Activated naive CD4-positive, alpha-beta T cell treated with anti-CD3 and anti-CD28 coated beads for 36 hours (primary cell): ENCODE measurements at places on chromosomes 13 and 19. TPM values are rescaled to one million over a fixed set of nuclear protein-coding genes. Genes with fewer than 3 reads are reported as not detected.

DNA sequence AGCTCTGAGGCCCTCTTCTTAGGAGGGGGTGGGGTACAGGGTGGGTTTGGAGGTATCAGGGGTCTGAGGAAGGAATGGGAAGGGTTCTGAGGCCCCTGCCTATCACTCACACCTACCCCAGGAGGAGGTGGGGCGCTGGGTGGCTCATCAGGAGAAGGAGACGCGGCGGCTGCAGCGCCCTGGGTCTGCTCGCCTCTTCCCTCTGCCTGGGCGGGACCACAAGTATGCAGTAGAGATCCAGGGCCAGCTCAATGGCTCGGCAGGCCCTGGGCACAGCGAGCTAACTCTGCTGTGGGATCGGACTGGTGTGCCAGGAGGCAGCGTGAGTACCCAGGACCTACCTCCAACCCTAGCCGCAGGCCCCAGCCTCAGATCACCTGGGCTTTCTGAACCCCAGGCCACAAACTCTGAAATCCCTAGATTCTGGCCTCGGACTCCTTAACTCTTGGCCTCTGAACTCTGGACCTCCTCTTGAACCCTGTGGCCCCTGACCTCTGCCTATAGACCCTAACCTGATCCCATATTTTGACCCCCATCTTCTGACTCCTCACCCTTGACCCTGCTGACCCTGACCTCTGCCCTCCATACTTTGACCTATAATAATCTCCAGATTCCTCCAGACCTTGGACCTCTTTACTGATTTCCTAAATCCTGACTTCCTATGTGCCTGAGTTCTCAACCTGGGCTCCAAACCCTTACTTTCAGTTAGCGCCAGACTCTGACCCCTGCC is 24.1 kb downstream of the MEGF8 start:
- no peak overlapping the region for H3K4me3 ChIP-seq
- H3K4me1 ChIP-seq: no peaks in the 10 kb centered on the region
- H3K36me3 ChIP-seq: peaks cover 3% of the 10 kb centered on the region
- no peak overlapping the region for H3K27ac ChIP-seq

Gene IGFL2
- not detected for total RNA-seq

- no peak for DNase-seq
- no peaks in the 10 kb centered on the region for H3K27me3 ChIP-seq
- H3K4me3 ChIP-seq: no peak overlapping the region
- H3K27ac ChIP-seq: no peak overlapping the region
- no peaks in the 10 kb centered on the region for H3K4me1 ChIP-seq
These were observed 30.1 kb downstream of the SCEL start for GRCh38 chr13:77565635-77566034.

Gene NOTCH3
- not detected for total RNA-seq

Gene TPP2
- total RNA-seq: 51.9 TPM

DNA sequence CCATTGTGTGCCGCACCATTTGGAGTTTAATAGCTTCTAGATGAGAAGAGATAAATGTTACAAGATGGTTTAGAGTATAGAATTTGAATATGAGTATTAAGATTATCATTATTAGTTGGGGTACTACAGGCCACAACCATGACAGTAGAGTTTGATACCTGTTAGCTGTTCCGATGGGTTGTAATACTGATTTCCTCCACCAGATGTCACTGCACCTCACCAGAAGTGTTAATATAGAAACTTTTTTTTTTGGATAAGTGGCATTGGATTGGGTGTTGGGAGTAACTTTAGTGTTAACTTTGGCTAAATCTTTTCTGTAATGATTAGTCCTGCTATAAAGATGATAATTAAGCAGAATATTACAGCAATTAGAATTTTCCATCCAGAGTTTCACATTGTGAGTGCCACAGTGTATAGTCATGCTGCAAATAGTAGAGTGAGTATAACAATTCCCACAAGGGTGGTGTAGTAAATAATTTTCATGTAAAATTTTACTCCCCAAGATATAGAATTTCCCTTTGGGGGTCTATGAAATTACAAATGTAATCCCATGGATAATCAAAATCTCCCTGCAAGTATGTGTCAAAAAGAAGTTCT is 56.3 kb downstream of the PSG3 start:
- H3K27ac ChIP-seq: no peak overlapping the region
- H3K4me3 ChIP-seq: no peak overlapping the region
- no peaks in the 10 kb centered on the region for H3K36me3 ChIP-seq
- peaks cover 5% of the 10 kb centered on the region for H3K27me3 ChIP-seq

Gene CERS1
- not detected for total RNA-seq

GRCh38 chr19:16385821-16386220 is 61.2 kb downstream of the KLF2 start:
- peaks cover 43% of the 10 kb centered on the region for H3K36me3 ChIP-seq
- H3K4me3 ChIP-seq: no peak overlapping the region
- H3K27me3 ChIP-seq: no peaks in the 10 kb centered on the region
- no peak overlapping the region for H3K27ac ChIP-seq
- H3K4me1 ChIP-seq: peaks cover 34% of the 10 kb centered on the region
- no peak for DNase-seq

DNA sequence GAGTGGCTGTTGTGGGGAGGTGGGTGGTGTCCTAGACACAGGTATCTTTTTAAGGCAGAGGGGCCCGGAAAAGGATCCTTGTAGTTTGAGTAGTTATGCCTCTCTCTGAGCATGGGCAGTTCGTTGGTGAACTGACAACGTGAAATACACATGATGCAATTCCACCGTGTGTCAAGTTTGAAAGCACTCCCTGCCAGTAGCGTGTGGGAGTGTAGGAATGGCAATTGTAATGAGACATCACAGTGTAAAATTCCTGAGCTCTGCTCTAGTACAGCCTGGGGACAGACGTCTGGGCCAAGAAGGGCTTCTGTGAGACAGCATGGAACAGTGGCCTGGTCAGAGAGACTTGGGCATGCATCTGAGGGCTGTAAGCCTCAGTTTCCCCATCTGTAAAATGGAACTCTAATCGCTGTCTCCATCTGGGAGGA is 10.4 kb upstream of the ASF1B start:
- H3K4me3 ChIP-seq: no peak overlapping the region
- no peak overlapping the region for H3K27ac ChIP-seq
- no peaks in the 10 kb centered on the region for H3K36me3 ChIP-seq
- DNase-seq: no peak

Gene CYP4F12
- total RNA-seq: not detected

Gene HSD17B14
- total RNA-seq: 0.50 TPM

Gene CAPN12
- total RNA-seq: 2.2 TPM

Gene HIF3A
- total RNA-seq: not detected

DNA sequence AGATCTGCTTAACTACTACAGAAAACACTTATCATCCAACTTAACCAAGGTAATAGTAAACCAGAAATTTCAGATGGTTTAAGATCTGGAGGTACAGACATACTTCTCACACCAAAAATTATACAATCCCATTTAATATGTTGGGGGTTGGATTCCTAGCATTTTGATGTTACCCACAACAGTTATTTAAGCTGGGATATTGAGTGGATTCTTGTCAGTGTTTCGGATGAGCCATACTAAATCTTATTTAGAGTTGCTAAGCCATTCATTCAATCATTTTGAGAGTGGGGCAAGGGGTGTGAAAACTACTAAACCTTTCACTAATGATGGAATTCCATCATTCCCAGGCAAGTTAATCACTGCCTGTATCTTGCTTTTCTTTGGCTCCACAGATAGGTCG is 40.6 kb downstream of the KATNAL1 start:
- no peaks in the 10 kb centered on the region for H3K4me1 ChIP-seq
- no peak overlapping the region for H3K4me3 ChIP-seq
- H3K27ac ChIP-seq: no peak overlapping the region

DNA sequence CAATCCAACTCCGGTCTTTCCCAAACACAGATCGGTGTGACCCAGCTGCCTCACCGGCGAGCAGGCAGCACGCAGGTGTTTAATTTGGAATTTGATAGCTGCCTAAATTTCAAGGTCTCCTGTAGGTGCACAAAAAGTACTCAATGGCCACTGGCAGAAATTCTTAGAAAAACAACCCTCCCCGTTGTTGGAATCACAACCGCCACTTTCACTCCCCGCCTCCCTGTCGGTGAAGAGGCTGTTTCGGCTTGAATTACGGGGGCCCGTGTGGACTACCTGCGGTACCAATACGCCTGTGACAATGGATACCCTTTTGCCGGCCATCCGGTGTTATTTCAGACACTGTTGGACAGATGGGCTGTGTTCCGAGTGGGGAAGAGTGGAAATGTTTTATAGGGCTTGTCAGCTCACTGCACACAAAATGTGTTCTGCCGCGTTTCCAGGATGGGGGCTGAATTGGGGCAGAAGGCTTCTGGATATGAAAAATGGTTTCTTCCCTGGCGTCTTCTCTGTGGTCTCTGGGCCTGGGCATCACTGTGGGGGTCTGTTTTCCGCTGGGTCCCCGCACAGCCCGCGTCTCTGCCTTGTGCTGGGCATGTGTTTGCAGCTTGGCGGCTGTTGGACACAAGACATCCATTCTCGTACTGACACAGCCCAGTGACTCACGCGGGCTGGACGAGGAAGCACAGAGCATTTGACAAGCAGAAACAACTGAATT is 45.4 kb downstream of the ZIC5 start:
- no peaks in the 10 kb centered on the region for H3K36me3 ChIP-seq
- no peak overlapping the region for H3K4me3 ChIP-seq
- no peak for DNase-seq
- H3K4me1 ChIP-seq: no peaks in the 10 kb centered on the region
- no peak overlapping the region for H3K27ac ChIP-seq

DNA sequence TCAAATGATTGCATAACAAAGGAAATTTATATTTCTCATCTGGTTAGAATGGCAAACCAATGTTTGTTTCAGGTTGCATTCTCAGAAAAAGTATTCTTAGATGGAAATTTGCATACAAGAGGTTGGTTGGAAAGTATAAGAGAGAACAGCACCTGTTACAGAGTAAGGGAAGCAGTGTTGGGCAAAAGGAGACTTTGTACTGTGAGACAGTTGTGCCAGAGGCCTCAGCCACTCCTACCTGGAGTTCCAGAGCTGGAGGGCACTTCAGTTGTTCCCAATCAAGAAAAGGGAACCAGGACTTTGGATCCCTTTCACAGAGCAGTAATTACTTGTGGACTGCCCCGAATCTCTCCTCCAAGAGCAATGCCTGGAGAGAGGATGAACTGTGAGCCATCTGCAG is 81.8 kb downstream of the SPRY2 start:
- no peak overlapping the region for H3K27ac ChIP-seq
- H3K4me3 ChIP-seq: no peak overlapping the region
- DNase-seq: no peak
- no peaks in the 10 kb centered on the region for H3K4me1 ChIP-seq

- peak overlapping the region; percentile 97 for H3K27ac ChIP-seq
- no peaks in the 10 kb centered on the region for H3K27me3 ChIP-seq
- peak overlapping the region; percentile 100 for H3K4me3 ChIP-seq
- H3K36me3 ChIP-seq: peaks cover 41% of the 10 kb centered on the region
- peak; percentile 86 for DNase-seq
- peaks cover 58% of the 10 kb centered on the region for H3K4me1 ChIP-seq
These were observed 1.5 kb upstream of the FTL start for GRCh38 chr19:48963371-48964204.

Gene CRX
- total RNA-seq: not detected

Gene FAM124A
- not detected for total RNA-seq

- no peak overlapping the region for H3K27ac ChIP-seq
- H3K4me1 ChIP-seq: peaks cover 2% of the 10 kb centered on the region
- H3K4me3 ChIP-seq: no peak overlapping the region
- no peak for DNase-seq
- no peaks in the 10 kb centered on the region for H3K27me3 ChIP-seq
- H3K36me3 ChIP-seq: no peaks in the 10 kb centered on the region
These were observed 9.8 kb downstream of the MVB12A start for GRCh38 chr19:17429641-17430113.

Gene ZNF416
- 2.0 TPM for total RNA-seq

GRCh38 chr19:28843761-28844492 is 369.0 kb downstream of the UQCRFS1 start:
- no peaks in the 10 kb centered on the region for H3K36me3 ChIP-seq
- peaks cover 3% of the 10 kb centered on the region for H3K27me3 ChIP-seq
- no peaks in the 10 kb centered on the region for H3K4me1 ChIP-seq

- no peak overlapping the region for H3K27ac ChIP-seq
- H3K4me1 ChIP-seq: no peaks in the 10 kb centered on the region
- H3K36me3 ChIP-seq: no peaks in the 10 kb centered on the region
These were observed 116.5 kb upstream of the VSTM2B start for GRCh38 chr19:29409076-29409862.

Gene ZNF66
- total RNA-seq: 3.9 TPM

Gene CLIP3
- total RNA-seq: not detected

DNA sequence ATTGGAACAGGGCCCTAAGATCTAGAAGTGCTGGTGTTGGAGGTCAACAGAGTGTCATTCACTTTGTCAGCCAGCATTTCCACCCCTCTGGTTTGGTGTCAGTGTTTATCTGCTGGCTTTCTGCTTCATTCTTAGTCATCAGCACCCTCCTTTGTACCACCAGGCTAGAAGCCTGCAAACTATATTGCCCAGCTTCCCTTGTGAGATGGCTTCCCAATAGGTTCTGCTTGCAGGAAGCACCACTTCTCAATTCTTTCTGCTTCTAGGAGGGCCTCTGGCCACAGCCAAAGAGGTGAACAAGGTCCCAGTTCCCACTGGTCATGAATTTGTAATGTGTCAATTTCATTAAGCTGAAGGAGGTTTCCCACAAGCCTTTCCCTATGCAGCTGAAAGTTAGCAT is 36.4 kb upstream of the CALM3 start:
- H3K36me3 ChIP-seq: no peaks in the 10 kb centered on the region
- H3K4me3 ChIP-seq: no peak overlapping the region
- H3K27me3 ChIP-seq: no peaks in the 10 kb centered on the region
- no peaks in the 10 kb centered on the region for H3K4me1 ChIP-seq
- H3K27ac ChIP-seq: no peak overlapping the region

DNA sequence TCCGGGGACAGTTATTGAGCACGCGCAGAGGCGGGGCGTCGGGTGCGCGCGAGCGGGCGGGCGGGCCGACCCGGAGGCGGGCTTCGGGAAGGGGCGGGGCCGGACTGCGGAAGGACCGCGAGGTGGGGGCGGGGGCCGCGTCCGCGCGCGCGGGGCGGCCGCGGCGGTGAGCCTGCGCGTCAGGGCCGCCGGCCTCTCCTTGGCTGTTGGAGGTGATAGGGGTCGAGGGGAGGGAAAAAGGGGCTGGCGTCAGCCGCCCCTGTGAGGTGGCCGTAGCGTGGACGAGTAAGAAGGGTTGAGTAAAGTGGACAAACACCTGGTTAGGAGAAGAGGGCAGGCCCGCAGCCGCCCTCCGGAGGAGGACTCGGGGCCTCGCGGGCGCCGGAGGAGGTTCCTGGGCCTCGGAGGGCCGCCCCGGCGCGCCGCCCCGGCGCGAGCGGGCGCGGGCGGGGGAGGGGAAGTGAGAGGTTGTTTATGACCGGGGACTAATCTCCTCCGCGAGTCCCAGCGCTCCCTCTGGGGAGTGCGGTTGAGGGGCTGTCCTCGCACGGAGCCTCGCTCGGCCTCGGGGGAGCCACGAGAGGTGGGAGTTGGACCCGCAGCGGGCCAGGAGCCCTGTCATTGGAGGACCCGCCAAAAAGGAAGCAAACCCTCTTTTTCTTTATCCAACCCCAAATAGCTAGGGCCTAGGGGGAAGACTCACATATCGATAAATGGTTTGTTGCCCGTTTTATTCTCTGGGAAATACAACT is 547 bp upstream of the INTS6 start:
- H3K27me3 ChIP-seq: no peaks in the 10 kb centered on the region
- DNase-seq: peak; percentile 82
- H3K27ac ChIP-seq: peak overlapping the region; percentile 99
- H3K4me1 ChIP-seq: peaks cover 33% of the 10 kb centered on the region
- peak overlapping the region; percentile 94 for H3K4me3 ChIP-seq
- peaks cover 36% of the 10 kb centered on the region for H3K36me3 ChIP-seq

Gene PSG6
- total RNA-seq: not detected
